ENCODE measurements at places on chromosomes 1 and 21.

GRCh38 chr1:7388141-7388487, 383.0 kb upstream of the VAMP3 start:
- DNase-seq = no peak

GRCh38 chr1:67058242-67058641, 4.3 kb upstream of the SLC35D1 start:
- DNase-seq = no peak

- peak; percentile 84 for DNase-seq
Observed at GRCh38 chr1:224770336-224770693, 154.2 kb downstream of the CNIH3 start.

GRCh38 chr1:245142171-245142798, 12.5 kb upstream of the KIF26B start:
- DNase-seq = no peak

- no peak for DNase-seq
Observed at GRCh38 chr1:53480678-53481077, 21.5 kb downstream of the DMRTB1 start.

Measured in COLO829 (cell line).